ENCODE measurements at places on chromosomes 7 and 10. TPM values are rescaled to one million over a fixed set of nuclear protein-coding genes. Genes with fewer than 3 reads are reported as not detected.
A peak's percentile ranks its signal among the peaks of the same experiment; 100 is the strongest.

DNA sequence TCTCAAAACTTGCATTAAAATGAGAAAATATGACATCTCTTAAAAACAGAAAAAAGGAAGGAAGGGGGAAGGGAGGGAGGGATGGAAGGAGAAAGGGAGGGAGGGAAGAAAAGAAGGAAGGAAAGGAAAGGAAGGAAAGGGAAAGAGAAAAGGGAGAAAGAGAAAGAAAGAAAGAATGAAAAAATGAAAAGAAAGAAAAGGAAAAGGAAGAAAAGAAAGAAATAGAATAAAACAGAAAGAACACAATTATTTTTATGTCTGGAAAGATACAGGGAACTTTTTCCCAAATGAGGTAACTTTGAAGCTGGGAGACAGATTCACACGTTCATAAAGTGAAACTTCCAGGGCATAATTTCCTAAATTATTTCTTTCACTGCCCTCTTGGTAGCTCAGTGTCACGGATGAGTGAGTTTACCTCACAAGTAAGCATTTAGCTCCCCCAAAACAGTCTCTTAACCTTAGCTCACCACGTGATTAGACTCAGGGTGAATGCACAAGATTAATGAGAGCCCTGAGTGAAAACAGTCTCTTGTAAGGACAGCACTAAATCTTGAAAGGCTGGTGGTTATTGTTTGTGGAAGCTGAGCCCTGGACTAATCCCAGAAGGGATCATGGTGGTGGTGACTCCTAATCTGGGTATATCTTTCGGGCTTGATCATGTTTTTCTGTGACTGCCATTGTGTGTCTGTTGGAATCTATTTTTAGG lies 74.1 kb upstream of the HDAC9 start:
- peak; percentile 11 for DNase-seq

DNA sequence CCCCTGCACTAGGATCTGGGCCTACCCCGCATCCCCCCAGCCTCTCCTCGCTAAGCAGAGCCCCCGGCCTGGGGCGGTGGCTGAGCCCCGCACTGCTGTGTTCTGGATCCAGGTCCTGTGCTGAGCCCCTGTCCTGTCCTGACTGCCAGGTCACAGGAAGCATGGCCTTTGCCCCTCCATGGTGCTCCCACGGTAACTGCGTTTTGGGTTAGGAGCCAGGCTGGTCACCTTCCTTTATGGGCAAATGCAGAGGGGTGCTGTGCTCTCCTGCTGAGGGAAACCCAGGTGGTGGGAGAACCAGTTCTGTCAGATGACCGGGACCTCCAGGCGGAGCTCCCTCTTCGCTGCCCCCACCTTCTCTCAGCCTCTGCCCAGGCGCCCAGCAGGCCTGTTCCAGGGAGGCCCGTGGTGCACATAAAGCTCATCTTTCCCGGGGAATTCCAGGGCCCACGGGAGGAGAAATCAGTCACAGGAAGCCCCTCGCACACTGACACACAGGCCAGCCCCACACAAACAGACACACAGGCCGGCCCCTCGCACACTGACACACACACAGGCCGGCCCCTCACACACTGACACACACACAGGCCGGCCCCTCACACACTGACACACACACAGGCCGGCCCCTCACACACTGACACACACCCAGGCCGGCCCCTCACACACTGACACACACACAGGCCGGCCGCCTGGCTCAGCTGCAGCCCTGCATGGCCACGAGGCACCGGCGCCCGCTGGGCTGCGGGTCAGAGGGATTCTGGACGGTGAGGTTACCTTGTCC lies 75.6 kb downstream of the CFAP46 start:
- DNase-seq = no peak

DNA sequence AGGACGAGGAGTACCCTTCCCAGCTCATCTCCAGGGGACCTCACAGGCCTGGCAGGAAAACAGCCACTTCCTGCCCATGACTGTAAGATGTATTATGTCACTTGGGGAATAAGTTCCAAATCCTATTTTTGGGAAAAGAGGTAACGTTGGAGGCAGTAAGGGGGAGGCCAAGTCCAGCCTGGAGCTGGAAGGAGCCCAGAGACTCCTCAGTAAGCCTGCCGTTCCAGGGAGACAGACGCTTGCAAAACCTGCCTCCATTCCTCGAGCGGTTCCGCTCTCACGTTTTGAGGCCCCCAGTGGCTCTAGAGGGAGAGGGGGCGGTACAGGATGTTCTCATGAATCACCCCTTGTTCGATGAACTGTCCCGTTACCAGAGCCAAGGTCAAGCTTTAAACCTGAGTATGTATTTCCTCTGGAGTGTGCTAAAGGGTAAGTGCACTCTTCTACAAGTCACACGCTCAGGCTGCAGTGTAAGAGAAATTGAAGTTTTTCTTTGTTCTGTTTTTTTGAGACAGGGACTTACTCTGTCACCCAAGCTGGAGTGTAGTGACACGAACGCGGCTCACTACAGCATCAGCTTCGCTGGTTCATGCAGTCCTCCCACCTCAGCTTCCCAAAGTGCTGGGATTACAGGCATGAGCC lies 45.5 kb upstream of the CYTH3 start:
- DNase-seq = peak; percentile 81

EXOC4 gene
- total RNA-seq = 86.2 TPM

- DNase-seq = no peak
Observed at GRCh38 chr7:43240565-43240964, 128.1 kb downstream of the HECW1 start.

DNA sequence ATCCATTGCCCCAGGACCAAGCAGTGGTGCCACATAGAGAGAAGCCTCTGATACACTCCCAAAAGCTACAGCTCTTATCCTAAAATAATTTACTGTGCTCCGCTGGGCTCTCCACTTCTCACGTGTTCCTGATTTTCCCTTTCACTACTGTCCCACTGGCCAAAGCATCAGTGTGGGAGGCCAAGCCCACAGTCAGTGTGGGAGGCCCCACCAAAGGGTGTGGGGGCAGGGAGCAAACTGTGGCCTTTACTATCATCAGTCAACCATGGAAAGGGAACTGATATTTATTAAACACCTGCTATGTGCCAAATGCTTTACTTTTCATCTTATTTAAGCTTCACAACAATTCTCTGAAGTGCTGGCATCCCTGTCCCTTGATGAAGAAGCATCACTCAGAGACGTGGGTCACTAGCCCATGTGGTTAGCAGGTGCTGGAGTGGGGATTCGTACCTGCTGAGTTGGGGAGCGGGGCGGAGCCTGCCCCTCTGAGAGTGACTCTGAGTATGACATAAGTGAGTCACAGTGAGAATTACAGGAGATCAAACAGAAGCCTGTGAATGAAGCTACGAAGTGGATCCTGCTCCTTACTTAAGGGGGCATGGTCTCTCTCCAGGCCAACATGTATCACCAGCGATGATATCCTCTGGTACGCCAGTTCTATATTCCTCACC lies 50.4 kb downstream of the PYROXD2 start:
- no peak for DNase-seq

- no peak for DNase-seq
Observed at GRCh38 chr10:121435099-121435875, 163.0 kb downstream of the FGFR2 start.

GRCh38 chr7:113015034-113015645 lies 71.5 kb downstream of the GPR85 start:
- DNase-seq = peak; percentile 71

DNA sequence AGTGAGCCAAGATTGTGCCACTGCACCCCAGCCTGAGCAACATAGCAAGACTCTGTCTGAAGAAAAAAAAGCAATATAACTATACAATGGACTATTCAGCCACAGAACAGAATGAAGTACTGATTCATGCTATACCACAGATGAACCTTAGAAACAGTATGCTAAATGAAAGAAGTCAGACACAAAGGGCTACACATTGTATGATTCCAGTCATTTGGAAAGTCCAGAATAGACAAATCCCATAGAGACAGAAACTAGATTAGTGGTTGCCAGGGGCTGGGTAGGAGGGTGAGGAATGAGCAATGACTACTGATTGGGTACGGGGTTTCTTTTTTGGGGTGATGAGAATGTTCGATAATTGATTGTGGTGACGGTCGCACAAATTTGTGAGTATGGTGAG lies 9.6 kb upstream of the CFAP70 start:
- no peak for DNase-seq

OR6V1 gene
- total RNA-seq = not detected

DNA sequence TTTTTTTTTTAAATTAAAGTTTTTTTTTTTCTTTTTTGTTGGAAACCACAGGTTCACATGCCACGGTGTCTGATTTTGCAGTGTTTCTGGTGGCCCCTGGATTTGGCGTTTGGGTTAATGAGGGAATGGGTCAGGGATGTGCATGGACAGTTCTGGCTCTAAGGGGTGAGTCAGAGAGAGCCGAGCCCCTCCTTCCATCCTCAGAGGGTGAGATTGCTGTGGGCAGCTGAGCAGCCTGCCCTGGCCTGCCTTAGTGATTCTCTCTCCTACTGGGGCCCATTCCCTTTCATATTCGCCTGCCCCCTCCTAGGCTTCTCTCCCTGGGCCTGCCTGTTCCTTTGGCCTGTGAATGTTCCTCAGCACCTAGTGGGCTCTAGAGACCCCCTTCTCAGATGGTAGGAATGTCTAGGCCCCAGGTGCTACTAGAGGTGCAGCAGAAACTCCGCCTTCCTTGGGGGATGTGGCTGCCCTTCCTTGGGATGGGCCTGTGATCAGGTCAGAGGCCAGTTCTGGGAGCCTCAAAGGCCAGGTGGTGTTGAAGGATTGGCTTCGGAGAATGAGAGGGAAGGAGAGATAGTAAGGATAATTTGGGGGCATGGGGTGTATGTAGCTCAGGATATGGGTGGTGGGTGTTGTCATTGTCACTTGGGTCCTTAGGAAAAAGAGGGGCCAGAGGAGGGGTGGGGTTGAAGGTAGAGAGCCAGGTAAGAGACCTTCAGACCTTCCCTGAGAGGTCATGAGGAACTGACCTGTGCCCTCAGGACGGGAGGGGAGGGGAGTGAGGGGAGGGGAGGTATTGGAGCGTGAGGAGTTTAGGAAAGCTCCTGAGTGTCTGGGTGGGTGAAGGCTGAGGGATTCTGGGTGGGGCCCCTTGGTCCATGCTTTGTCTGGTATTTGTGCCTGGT lies 19.8 kb downstream of the TSPAN14 start:
- no peak for DNase-seq

- no peak for DNase-seq
Observed at GRCh38 chr10:11048707-11049278, 31.1 kb downstream of the CELF2 start.

GRCh38 chr7:130342701-130343380 lies 1.8 kb upstream of the CPA5 start:
- DNase-seq = no peak

GRCh38 chr10:77223526-77224460 lies 413.8 kb downstream of the KCNMA1 start:
- no peak for DNase-seq

GRCh38 chr10:44397476-44398225 lies 12.8 kb upstream of the CXCL12 start:
- DNase-seq = no peak

DNA sequence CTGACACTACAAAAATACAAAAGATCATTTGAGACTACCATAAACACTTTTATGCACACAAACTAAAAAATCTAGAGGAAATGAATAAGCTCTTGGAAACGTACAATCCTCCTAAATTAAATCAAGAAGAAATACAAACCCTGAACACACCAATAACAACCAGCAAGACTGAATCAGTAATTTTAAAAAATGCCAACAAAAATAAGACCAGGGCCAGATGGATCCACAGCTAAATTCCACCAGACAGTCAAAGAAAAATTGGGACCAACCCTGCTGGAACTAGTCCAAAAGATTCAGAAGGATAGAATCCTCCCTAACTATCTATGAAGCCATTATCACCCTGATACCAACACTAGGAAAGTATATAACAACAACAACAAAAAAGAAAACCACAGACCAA lies 277.4 kb downstream of the AGMO start:
- peak; percentile 53 for DNase-seq

FAM241B gene
- total RNA-seq = not detected

GRCh38 chr10:72087392-72087968 lies 871 bp downstream of the SPOCK2 start:
- DNase-seq = no peak

GRCh38 chr10:125054216-125054615 lies 106.1 kb downstream of the CTBP2 start:
- DNase-seq = no peak

MRLN gene
- not detected for total RNA-seq

GRCh38 chr7:139944248-139944647 lies 115.2 kb downstream of the TBXAS1 start:
- DNase-seq = no peak

TYW1B gene
- 0.99 TPM for total RNA-seq

DNA sequence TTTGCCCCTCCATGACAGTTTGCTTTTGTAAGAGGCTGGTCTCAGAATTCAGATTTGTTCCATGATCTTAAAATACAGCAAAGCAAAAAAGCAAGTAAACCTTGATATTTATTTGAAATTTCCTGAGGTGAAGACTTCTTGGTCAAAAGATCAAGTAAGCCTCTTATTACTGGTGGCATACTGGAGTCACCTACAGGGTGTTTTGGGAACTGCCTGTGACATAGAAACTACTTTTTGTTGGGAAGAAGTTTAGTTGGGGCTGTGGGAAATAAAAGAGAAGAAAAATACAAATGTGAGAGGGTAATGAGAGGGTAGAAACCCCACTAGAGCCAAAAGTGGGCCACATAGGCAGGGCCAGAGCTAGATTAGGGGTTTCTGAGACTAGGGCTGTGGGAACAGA lies 217.9 kb downstream of the OTUD1 start:
- DNase-seq = peak; percentile 46

GRCh38 chr10:113600569-113600968 lies 47.7 kb downstream of the HABP2 start:
- DNase-seq = no peak

DNA sequence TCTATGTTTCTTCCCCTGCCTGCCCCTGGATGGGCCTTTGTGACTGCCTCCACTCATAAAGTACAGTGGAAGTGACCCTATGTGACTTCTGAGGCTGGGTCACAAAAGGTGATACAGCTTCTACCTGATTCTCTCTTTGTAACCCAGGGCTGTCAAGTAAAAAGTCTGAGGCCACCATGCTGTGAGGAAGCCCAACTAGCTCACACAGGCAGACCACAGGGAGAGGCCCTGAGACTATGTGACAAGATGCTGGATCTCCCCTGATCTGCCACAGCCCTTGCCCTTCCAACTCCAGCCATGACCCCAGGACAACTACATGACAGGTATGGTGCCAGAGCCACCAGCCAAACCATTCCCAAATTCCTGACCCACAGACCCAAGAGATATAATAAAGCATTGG lies 45.8 kb downstream of the DRGX start:
- DNase-seq = no peak

GRCh38 chr7:12979181-12979580 lies 291.7 kb downstream of the ARL4A start:
- DNase-seq = no peak
